ENCODE measurements at places on chromosomes 7 and 10. TPM values are rescaled to one million over a fixed set of nuclear protein-coding genes. Genes with fewer than 3 reads are reported as not detected.

GRCh38 chr10:122550427-122550826 lies 10.1 kb upstream of the DMBT1 start:
- H3K27ac ChIP-seq = no peak overlapping the region
- H3K4me3 ChIP-seq = no peak overlapping the region
- no peaks in the 10 kb centered on the region for H3K36me3 ChIP-seq
- H3K4me1 ChIP-seq = peaks cover 12% of the 10 kb centered on the region
- no peak for DNase-seq
- H3K27me3 ChIP-seq = no peaks in the 10 kb centered on the region

CALHM3 gene
- not detected for total RNA-seq

RBM33 gene
- total RNA-seq = 69.8 TPM

DNA sequence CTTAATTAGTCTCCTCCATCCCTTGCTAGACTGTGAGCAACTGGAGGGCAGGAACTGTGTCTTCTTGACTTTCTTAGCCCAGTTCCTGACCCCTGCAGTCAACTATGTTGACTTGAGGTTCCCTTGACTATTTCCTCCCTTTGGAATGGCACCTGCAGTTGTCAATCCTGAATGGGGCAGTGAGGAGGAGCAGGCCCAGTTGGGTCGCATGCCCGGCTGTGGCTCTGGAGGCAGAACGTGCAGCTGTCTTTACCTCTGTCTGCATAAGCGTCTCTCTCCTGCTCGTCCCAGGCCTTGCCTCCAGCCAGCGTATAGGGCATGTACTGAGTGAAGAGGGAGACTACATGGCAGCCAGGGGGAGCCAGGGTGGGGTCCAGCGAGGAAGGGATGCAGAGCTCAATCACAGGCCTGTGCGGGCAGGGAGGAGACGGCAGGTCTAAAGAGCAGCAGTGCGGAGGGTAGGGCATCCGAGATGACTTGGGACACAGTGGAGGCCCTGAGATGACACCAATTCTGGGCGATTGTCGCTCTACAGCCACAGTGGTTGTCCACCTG lies 26.8 kb downstream of the PYROXD2 start:
- H3K4me1 ChIP-seq = peaks cover 9% of the 10 kb centered on the region
- H3K36me3 ChIP-seq = peaks cover 14% of the 10 kb centered on the region
- no peak for DNase-seq
- H3K27me3 ChIP-seq = no peaks in the 10 kb centered on the region
- no peak overlapping the region for H3K27ac ChIP-seq
- no peak overlapping the region for H3K4me3 ChIP-seq

UCN3 gene
- not detected for total RNA-seq

DNA sequence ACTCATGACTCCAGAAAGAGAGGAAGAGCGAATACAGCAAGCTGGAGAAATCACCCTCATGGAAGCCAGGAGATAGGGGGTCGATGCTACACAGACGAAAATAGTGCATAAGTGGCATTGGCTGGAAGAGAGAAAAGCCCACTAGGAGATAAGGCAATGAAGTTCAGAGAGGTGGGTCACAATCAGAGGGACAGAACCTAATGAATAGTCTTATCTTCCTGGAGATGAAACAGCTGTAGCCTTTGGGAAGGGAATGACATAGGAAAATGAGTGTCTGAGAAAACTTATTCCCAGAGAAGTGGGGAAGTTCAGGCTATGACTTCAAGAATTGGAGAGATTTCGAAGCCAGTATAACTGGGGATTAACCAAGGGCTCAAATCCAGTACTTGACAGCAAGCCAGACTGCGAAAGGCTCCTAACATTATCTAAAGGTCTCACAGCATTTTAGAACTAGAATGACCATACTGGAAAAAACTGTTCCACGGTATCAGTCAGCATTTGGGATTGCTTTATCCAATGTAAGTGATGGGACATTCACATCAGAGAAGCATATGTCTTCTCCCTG lies 211.1 kb downstream of the ZNF365 start:
- no peak overlapping the region for H3K4me3 ChIP-seq
- no peaks in the 10 kb centered on the region for H3K36me3 ChIP-seq
- no peak for DNase-seq
- H3K27ac ChIP-seq = no peak overlapping the region
- H3K4me1 ChIP-seq = peaks cover 15% of the 10 kb centered on the region

DNA sequence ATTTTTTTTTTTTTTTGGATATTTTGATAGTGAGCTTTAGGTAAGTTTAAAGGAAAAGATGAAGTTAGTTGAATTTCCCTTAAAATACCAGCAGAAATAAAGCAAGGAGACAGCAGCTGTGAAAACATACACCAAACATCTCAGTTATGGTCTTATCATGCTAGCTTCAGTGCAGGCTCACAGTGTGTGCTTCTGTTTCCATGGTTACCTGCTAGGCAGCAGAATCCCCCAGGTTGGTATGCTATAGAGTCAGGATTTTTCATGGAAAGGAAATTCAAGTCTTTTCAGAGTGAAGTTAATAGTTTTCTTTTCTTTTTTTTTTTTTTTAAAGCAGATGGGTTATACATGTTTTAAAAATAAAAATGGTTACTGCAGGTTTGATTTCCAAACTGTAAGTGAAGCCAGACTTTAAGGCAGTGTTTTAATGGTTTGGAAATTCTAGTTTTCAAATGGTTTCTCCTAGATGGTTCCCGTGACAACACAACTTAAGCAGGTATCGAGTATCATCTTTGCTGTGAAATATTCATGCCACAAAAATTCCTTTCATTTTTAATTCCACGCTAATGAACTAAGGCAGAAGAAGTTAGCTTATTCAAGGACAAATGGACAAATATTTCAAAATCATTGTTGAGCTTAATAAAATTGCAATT lies 230.9 kb downstream of the BICC1 start:
- DNase-seq = no peak
- no peak overlapping the region for H3K4me3 ChIP-seq
- no peak overlapping the region for H3K27ac ChIP-seq
- no peaks in the 10 kb centered on the region for H3K4me1 ChIP-seq
- H3K27me3 ChIP-seq = no peaks in the 10 kb centered on the region

DRGX gene
- not detected for total RNA-seq

- H3K36me3 ChIP-seq = no peaks in the 10 kb centered on the region
- H3K27me3 ChIP-seq = no peaks in the 10 kb centered on the region
- DNase-seq = peak; percentile 13
- peak overlapping the region; percentile 52 for H3K4me3 ChIP-seq
- H3K27ac ChIP-seq = peak overlapping the region; percentile 22
- peaks cover 21% of the 10 kb centered on the region for H3K4me1 ChIP-seq
Observed at GRCh38 chr10:352476-353235, 217.4 kb downstream of the ZMYND11 start.

DNA sequence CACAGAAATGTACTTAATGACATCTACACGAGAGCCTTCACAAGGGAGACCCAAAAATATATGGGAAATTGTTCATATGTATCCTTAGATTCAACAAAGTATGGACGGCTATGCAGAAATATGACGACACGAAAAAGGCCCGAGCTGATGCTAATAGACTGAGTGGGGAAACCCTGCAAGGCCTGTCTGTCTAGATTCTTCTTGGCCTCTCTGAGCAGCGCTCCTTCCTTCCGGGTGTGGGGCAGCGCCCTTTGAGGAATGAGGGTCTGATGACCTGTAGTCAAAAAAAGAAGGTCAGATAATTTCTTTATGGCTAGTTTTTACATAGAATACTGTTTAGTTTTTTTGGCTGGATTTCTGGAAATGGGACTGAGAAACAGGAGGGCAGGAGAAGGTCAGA lies 192.8 kb upstream of the AKR1E2 start:
- H3K27me3 ChIP-seq = no peaks in the 10 kb centered on the region
- DNase-seq = no peak
- H3K4me3 ChIP-seq = no peak overlapping the region
- H3K27ac ChIP-seq = no peak overlapping the region
- peaks cover 2% of the 10 kb centered on the region for H3K4me1 ChIP-seq

DNA sequence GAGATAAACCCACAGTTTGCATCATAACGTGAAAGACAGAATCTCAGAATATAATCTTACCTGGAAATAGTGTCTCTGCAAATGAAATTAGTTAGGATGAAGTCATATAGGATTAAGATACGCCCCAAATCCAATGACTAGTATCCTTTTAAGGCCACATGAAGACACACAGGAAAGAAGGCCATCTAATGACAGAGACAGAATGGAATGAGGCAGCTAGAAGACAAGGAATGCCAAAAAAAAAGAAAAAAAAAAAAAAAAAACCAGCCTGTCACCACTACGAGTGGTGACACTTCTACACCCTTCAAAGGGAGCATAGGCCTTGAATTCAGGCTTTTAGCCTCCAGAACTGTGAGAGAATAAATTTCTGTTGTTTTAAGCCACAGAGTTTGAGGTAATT lies 82.9 kb downstream of the HYCC1 start:
- H3K27ac ChIP-seq = no peak overlapping the region
- H3K4me1 ChIP-seq = no peaks in the 10 kb centered on the region
- peaks cover 21% of the 10 kb centered on the region for H3K27me3 ChIP-seq

DNA sequence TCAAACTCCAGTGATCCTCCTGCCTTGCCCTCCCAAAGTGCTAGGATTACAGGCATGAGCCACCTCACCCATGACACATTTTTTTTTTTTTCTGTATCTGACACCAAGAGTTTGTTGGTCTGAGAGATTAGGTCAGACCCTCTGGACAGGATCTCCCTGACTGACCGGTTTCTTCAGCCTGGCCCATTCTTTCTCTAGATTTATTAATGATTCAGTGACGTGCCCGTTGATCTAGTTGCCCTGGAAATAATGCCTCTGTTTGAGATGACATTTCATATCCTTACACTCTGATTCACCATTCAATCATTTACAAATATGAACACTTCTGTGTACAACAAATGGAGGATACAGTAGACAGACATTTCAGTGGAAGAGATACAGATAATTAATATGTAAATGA lies 1.4 kb upstream of the ZNF212 start:
- H3K27ac ChIP-seq = no peak overlapping the region
- no peak overlapping the region for H3K4me3 ChIP-seq
- H3K4me1 ChIP-seq = peaks cover 26% of the 10 kb centered on the region
- H3K27me3 ChIP-seq = peaks cover 9% of the 10 kb centered on the region
- peaks cover 10% of the 10 kb centered on the region for H3K36me3 ChIP-seq

ZWINT gene
- 130 TPM for total RNA-seq

GRCh38 chr7:136637813-136638212 lies 230.6 kb upstream of the CHRM2 start:
- no peak overlapping the region for H3K4me3 ChIP-seq
- no peak for DNase-seq
- H3K36me3 ChIP-seq = no peaks in the 10 kb centered on the region
- no peaks in the 10 kb centered on the region for H3K27me3 ChIP-seq

All from activated naive CD8-positive, alpha-beta T cell treated with anti-CD3 and anti-CD28 coated beads for 36 hours (primary cell).